ENCODE measurements at places on chromosomes 3 and 15. TPM values are rescaled to one million over a fixed set of nuclear protein-coding genes. Genes with fewer than 3 reads are reported as not detected.

- no peak for DNase-seq
Observed at GRCh38 chr15:84033793-84034553, 201.6 kb upstream of the GOLGA6L4 start.

DNA sequence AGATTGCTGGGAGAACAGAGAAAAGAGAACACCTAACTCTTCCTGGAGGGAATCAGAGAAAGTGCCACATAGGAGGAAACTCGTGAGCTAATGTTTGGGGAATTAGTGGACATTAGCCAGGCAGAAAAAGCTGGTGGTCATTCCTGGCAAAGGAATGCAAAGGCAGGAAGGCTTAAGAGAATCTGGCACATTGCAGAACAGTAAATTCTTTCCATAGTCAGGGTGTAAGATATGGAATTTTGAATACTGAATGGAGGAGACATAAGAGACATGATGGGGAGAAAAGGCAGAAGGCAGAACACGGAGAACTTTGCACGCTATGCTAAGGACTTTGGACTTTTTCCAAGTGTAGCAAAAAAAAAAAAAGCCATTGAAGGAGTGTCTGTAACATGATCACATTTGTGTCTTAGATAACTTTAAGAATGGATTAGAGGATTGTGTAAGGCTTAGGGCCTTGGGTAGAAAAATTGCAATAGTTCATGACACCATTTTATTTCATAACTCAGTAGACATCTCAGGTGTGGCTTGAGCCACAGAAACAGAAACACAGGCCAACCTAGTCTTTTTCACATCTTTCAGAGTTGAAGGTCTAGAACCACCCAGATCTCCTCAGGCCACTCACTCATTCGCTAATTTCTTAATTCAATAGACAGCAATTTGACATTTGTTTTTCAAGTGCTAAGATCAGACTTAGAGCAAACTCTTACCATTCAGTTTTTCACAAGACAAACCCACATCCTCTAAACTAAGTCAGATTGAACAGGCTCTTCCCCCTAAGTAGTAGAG, 31.2 kb upstream of the CCDC80 start:
- no peak for DNase-seq

Gene NPTN
- 20.8 TPM for total RNA-seq

DNA sequence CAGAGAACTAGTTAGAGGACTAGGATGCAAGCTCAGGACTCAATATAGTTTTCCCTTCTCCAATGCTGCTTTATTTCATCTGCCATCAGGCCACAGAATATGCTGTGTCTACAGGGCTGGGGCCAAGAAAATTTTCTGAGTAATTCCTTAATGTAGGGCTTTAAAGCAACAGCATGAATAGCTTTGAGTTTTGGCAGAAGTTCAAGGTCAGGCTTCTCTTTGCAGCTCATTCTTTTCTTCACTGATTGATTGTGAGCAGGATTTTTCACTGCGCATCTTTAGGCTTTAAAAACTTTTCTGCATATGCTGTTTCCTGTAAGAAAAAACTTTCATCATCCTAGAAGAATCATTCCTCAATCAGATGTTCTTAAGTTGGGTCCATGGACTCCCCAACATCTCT, 4.6 kb downstream of the TMEM108 start:
- no peak for DNase-seq

- DNase-seq = no peak
Observed at GRCh38 chr15:78032671-78033070, 44.8 kb downstream of the TBC1D2B start.

- DNase-seq = no peak
Observed at GRCh38 chr3:14768182-14768790, 50.5 kb upstream of the FGD5 start.

DNA sequence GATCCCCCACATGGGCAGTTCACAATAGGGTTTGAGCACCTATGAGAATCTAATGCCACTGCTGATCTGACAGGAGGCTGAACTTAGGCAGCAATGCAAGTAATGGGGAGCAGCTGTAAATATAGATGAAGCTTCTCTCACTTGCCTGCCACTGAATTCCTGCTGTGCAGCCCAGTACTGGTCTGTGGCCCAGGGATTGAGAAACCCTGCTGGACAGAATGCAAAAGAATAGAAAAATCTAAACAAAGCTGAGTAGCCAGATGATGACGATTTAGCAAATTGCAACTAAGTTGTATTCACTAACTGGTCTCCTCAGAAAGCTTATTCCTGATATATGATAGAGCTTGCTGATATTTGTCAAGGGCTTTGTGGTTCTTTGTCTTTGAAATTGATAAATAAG, 34.3 kb upstream of the APH1B start:
- DNase-seq = no peak

Gene SEMA3G
- total RNA-seq = not detected

DNA sequence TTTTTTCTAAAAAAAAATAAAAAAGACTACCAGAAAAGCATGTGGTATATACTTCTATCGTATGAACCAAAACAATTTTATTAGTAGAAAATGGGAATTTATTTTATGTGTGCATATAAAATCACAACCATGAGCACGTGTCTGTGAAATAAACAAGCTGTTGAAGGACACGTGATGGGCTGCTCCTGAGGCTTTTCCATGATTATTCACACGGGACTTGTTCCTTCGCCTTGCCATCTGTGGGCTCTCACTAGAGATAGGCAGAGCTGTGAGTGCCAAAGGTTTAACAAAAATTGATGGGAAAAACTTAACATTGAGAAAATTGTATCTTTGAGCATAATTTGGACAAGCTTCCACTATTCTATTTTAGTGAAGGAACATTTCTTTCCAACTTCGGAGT, 12.4 kb upstream of the ETV5 start:
- DNase-seq = no peak

DNA sequence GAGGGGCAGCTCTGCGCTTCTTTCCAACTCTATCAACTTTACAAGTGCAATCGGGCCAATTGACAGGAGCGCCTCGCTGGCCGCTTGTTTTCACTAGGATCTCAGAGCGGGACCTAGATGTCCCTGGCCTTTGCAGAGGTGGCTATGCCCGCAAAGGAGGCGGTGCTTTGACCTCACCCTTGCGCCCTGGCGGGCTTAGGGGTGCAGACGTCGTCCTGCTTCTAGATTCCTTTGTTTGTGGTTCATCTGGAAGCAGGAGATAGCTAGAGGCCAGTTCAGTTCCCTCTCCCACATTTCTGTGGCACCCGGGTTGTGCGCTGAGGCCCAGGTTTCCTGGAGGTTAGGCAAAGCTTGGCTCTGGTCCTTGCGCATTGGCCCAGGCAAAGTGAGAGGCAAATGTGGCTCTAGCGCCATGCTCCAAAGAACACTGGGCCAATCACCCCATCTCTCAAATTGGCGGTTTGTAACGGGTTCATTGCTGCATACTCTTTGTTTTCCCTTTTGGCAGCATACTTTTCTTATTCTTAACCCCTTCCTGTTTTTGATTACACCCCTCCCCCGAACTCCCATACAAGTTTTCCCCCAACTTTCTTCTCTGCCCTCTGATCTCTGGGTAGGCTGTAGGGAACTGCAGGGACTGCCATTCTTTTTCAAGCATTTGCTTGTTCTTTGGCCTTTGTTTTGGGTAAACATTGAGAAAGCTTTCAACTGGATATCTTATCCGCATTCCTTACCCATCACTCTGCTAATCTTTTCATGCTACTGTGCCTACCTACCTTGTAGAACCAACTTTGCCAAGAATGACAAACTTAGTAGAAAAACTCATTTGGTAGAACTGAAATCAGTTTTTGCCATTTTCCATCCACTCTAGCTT, 1.4 kb downstream of the PPM1L start:
- DNase-seq = no peak

DNA sequence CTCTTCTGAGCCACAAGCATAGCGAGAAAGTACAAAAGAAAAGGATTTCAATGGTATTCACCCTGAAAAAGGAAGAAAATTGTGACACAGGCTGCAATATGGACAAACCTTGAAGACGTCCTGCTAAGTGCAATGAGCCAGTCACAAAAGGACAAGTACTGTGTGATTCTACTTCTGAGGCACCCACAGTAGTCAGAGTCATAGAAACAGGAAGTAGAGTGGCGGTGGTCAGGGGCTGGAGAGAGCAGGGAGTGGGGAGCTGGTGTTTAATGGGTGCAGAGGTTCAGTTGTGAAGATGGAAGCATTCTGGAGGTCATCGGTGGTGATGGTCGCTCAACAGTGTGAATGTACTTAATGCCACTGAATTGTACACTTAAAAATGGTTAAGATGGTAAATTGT, 180.5 kb downstream of the APBA2 start:
- no peak for DNase-seq
